GM12891 (cell line): ENCODE measurements at places on chromosomes 4 and X.

DNA sequence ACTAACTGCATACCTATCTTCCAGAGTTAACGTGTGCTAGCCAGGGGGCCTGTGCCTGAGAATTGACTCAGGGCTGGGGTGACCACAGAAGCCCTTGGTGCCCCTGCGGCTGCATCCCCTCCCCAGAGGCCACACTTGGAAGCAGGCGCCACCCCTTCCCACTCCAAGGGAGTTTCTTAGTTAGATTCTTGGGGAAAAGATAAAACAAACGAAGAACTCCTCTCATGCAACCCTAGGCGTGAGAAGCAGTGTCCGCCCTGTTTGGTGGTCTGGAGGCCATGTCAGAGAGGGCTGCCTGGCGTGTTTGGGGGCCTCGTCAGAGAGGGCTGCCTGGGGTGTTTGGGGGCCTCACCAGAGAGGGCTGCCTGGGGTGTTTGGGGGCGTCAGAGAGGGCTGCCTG is 50.3 kb upstream of the HGFAC start:
- DNase-seq = no peak

DNA sequence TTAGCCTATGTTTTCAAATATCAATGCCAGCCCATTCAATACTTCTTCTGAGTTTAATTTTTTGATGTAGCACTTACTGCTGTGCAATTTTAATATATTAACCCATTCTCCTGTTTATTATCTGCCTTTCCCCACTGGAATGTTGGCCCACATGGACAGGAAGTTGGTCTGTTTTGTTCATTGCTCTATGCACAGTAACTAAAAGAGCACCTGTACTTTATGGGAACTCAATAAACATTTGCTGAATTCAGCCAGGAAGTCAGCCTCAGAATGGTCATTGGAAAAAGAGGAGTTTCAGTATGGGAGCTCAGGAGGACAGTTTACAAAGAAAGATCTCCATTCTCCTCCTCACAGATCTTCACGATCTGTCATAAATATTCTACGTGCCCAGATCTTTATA is 510.5 kb upstream of the AGA start:
- no peak for DNase-seq

DNA sequence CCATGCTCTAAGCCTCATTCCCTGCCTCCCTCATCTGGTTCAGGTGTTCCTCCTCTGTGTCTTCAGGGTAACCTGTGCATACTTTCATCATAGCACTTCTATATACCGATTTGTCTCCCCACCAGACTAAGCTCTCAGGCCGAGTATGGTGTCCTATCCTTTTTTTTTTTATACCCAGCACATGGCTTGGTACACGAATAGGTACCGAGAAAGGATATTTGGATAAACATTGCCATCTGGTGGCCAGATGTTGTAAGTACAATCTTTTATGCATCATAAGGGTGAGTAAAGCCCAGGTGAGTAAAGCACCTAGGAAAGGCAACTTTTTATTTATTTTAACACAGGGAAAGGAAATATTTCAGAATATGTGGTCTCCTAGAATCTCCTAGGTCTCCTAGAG is 68.4 kb downstream of the MID2 start:
- peak; percentile 25 for DNase-seq

- DNase-seq = no peak
These were observed 98.7 kb downstream of the KLHL34 start for GRCh38 chrX:21559417-21559816.

DNA sequence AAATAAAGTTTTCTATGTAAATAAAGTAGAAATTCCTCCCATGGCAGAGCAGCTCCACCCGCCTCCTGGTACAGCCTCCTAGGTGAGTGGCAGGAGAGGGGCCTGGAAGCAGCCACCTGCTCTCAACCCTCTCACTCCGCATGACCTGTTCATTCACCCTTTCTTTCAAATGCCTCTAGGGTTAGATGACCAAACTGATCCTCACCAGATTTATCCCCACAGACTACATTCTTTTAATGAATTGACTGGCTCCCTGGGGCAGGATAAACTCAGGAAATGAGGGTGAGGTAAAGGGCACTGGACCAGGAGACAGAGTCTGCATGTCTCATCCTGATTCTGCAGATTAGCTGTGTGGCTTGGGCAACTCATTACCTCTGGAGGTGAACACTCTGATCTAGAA is 32.6 kb upstream of the NKX6-1 start:
- no peak for DNase-seq

DNA sequence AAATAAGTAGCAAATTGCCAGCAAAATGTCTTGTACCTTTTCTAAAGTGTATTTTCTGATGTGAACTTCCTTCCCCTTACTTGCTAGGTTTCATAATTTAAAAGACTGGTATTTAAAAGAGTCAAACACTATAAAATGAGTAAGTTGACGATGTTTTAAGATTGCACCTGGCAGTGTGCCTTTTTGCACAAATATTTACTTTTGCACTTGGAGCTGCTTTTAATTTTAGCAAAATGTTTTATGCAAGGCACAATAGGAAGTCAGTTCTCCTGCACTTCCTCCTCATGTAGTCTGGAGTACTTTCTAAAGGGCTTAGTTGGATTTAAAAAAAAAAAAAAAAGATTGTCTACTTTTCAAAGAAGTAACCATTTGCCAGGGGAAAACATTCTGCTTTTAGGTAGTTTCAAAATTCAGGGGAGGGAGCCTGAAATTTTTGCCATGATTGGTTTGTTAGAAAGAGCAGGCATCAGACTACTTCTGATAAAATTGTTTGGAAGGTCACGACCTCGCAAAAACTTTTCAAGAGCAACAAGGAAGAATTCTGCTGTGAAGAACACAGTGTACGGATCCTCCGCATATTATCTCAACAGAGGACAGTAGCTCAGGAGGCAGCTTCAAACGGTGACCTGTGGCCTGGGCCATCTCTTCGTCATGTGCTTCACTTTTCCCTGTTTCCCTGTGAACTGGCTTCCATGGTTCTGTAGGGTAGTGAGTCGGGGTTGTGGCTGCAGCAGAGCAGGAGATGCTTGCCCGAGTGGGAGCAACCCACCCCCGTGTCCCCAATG is 66.1 kb downstream of the CDS1 start:
- no peak for DNase-seq

DNA sequence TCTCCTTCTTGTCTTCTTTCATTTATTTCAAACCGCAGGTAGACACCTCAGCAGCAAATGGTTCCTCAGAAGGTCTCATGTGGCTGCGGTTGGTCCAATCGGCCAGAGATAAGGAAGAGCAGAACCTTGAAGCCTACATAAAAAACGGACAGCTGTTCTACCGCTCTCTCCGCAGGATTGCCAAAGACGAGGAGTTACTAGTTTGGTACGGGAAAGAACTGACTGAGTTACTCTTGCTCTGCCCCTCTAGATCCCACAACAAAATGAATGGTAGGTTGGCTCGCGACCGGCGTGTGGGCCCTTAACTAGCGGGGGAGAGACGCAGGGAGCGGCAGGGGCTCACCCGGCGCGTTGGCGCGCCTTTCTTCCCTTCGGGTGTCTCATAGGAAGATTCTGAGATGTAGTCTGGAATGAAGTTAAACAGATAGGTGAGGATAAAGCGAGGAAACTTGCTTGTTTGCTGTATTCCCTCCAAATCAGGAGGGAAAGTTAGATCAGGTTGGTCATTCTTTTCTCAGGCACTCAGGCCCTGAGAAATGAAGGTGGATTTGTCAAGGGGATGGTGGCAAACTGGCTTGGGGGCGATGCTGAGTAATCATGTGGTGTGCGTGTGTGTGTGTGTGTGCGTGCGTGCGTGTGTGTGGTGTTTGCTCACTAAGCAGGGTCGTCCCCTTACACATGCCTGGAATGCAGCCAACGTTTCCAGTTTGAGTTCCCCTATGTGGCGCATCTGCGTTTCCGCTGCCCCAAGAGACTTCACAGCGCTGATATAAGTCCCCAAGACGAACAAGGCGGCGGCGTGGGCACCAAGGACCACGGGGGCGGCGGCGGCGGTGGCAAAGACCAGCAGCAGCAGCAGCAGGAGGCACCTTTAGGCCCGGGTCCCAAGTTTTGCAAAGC is 4.2 kb downstream of the PRDM8 start:
- DNase-seq = no peak

DNA sequence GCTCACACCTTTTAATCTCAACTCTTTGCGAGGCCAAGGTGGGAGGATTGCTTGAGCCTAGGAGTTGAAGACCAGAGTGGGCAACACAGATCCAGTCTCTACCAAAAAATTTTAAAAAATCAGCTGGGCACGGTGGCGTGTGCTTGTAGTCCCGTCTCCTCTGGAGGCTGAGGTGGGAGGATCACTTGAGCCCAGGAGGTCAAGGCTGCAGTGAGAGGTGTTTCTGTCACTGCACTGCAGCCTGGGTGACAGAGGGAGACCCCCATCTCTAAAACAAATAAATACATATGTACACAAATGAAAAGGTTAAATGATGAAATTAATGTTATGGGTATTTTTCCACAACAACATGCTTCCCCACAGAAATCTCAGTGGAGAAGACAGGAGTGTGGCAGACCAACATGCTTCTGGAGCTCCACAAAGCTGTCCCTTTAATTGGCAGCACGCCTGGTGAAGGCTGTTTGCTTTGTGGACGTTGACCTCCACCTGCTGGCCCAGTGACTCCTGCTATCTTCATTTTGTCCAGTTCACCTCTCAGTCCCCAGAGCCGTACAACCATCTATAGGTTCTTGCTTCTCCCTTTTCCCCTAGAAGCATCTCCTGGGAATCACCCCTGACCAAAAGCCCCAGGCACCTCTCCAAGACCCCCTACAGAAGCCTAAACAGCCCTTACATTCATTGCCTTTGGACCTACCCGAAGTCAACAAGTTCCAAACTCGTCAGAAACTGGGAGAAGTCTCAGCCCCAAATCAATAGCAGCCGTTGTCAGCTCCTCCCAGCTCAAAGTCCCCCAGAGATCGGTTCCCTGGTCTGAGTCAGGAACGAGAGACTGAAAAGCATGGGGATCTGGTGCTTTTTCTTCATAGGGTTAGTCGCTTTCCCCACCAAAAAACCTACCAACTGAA is 36.4 kb upstream of the CD99 start:
- DNase-seq = no peak
